ENCODE measurements at places on chromosomes 1 and 21. TPM values are rescaled to one million over a fixed set of nuclear protein-coding genes. Genes with fewer than 3 reads are reported as not detected.

DNA sequence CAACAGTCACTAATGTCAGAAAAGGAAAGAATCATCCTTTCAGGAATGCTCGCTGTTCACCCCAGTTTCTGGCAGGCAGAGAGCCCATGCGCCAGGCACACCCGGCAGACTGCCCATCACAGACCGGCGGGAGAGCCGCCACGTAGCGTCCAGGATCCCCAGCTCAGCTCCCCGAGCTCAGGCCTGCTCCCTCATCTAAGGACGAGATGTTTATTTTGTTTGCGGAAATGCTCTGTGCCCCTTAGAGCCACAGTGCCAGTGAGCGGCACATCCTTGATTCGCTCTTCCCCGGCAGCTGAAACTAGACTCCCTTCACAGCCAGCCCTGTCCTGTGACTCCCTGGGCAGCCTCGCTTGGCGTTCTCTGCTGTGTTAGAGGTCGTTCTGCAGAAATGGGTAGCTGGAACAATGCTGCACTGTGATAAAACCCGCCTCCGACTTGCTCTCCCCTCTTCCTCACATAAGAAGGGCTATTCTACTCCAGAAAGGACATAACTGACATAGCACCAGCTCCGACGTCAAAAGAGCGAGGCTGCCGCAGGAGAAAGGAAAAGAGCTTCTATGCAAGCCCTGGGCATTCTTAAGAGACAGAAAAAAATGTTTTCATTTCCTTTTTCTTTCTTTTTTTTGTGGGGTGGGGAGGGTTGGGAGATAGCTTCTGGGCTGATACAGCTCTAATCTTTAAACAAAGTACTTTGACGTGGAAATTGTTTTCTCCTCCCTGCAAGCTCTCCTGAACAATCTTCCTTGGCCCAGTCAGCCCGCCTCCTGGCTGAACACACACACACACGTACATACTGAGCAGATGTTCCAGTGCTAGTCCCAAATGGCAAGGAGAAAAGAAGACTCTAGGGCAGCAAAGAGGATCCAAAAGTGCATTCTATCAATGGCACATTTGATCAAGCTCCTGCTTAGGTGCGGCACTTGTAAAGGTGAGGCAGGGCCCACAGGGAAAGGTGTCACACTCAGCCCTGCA lies 37.2 kb downstream of the MRAP start:
- peaks cover 2% of the 10 kb centered on the region for H3K27me3 ChIP-seq
- no peak for DNase-seq
- no peak overlapping the region for H3K4me3 ChIP-seq

The SH2D1B gene
- total RNA-seq, result not detected

GRCh38 chr1:197392541-197392940 lies 124.5 kb downstream of the CRB1 start:
- H3K27me3 ChIP-seq, result no peaks in the 10 kb centered on the region
- no peak for DNase-seq
- H3K36me3 ChIP-seq, result no peaks in the 10 kb centered on the region
- H3K4me1 ChIP-seq, result peaks cover 16% of the 10 kb centered on the region
- H3K27ac ChIP-seq, result no peak overlapping the region

The FAM43B gene
- total RNA-seq, result 0.07 TPM

GRCh38 chr1:219476716-219477115 lies 136.2 kb downstream of the ZC3H11B start:
- no peak for DNase-seq
- no peaks in the 10 kb centered on the region for H3K27me3 ChIP-seq
- no peaks in the 10 kb centered on the region for H3K36me3 ChIP-seq
- no peaks in the 10 kb centered on the region for H3K4me1 ChIP-seq
- no peak overlapping the region for H3K4me3 ChIP-seq
